Choroid plexus epithelial cell (primary cell): ENCODE measurements at places on chromosomes 11 and 22.

DNA sequence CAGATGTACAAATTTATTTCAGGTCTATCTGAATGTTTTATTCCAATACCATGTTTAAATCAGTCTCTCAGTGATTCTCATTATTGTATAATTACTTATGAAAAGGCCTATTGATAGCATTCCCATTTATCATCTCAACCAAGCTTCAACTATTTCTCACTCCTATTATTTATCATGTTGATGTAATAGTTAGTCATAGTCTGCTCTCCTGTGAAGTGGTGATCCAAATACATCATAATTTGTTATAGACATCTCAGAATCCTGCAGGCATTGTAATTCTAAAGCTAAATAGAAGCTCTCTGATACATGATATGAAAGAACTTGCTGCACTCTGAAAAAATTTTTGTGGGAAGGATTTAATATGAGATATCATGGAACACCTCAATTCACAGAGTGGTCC lies 21.8 kb upstream of the OR8G1 start:
- no peak for DNase-seq

DNA sequence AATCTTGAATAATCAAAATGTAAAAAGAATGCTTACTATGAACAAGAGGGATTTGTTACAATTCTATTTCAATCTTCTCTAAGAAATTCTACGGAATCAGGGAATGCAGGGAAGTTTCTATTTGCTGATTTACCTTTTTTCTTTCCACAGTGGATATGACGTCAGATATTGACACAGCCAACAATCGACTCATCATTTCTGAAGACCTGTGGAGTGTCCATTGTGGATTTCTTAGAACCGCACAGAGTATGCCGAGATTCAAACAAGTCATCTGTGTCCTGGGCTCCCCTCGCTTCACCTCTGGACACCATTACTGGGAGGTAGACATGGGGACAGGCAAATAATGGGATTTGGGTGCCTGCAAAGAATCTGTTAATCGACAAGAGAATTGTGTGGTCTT lies 4.1 kb upstream of the RFPL1 start:
- DNase-seq = no peak

DNA sequence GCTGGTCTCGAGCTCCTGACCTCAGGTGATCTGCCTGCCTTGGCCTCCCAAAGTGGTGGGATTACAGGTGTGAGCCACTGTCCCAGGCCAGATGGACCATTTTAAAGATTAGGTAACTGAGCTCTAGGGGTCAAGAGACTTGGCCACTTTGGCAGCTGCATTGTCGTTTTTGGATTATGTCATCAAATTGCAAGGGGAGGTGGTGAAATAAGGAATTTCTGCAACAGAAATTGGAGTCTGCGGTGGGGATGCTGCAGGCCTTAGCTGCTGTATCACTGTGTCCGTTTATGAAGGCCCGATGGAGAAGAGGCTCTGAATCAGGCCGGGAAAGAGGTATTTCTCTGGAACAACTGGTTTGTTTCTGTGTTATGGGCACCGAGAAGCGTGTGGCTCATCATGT lies 34.6 kb downstream of the PTPRJ start:
- DNase-seq = no peak

- DNase-seq = no peak
Measured at GRCh38 chr11:124467381-124467927, 22.0 kb upstream of the OR8B8 start.

- no peak for DNase-seq
Measured at GRCh38 chr11:134558258-134558835, 146.3 kb upstream of the B3GAT1 start.
